ENCODE measurements at places on chromosomes 2 and 18.

- DNase-seq = no peak
These were observed 119.2 kb downstream of the ANKRD44 start for GRCh38 chr2:197191177-197191939.

GRCh38 chr2:172116107-172116506, 13.4 kb upstream of the DLX2 start:
- no peak for DNase-seq

DNA sequence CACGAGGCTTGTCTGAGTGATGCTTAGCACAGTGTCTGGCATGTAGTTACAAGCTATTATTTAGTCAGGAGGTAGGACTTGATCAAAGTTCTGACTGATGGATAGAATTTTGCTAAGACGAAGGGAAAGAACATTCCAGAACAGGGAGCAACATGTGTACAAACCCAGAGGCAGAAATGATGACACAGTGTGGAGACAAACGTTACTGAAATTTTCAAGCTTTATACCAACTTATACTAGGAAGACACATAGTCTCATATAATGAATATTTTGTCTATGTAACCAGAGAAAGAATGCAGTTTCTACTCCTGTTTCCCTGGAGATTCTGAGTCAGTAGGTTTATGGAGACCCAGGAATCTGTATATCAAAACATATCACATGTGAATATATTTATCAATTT, 123.4 kb downstream of the FAM124B start:
- DNase-seq = no peak

- no peak for DNase-seq
These were observed 191.7 kb downstream of the ERBB4 start for GRCh38 chr2:212346865-212347264.

DNA sequence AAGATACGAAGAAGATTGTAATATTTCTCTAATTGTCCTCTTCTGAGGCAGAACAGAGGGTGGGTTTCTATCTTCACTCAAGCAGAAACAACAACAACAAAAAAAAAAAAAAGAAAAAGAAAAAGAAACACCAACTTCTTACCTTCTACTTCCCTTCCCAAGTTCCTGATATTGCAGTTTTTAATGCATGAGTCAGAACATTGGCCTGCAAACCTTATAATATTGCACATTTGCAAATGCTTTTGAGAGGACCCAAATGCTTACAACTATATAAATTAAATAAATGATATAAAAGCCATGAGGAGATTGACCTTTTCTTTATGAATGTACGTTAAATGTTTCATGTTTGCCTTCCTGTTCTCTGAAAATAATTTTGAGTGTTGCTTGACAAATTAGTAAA, 37.3 kb downstream of the PAX3 start:
- DNase-seq = no peak

GRCh38 chr2:11711751-11712150, 34.7 kb upstream of the LPIN1 start:
- no peak for DNase-seq

GRCh38 chr2:140201572-140201971, 1421.4 kb upstream of the NXPH2 start:
- no peak for DNase-seq

- no peak for DNase-seq
These were observed 72.0 kb upstream of the ODC1 start for GRCh38 chr2:10520154-10520553.

GRCh38 chr2:152718909-152719645, 657 bp downstream of the ARL6IP6 start:
- no peak for DNase-seq

GRCh38 chr18:54222922-54223567, 1.4 kb downstream of the MBD2 start:
- no peak for DNase-seq
